ENCODE measurements at places on chromosomes 1 and 21. TPM values are rescaled to one million over a fixed set of nuclear protein-coding genes. Genes with fewer than 3 reads are reported as not detected.

Gene GCSAML
- 1.2 TPM for total RNA-seq

Gene LCE1B
- not detected for total RNA-seq

Gene COL16A1
- total RNA-seq = 179 TPM

Gene HCRTR1
- 0.31 TPM for total RNA-seq

Gene CACNA1S
- total RNA-seq = not detected

Gene DIPK1A
- total RNA-seq = 6.6 TPM

Gene LCE2C
- not detected for total RNA-seq

Gene NEGR1
- 85.5 TPM for total RNA-seq

Gene NBPF3
- total RNA-seq = 4.7 TPM

Gene GPATCH3
- total RNA-seq = 12.3 TPM

Gene LYSMD1
- 10.6 TPM for total RNA-seq

Gene SPRR1B
- not detected for total RNA-seq

Gene TNFRSF18
- total RNA-seq = 0.58 TPM

Gene SYT2
- not detected for total RNA-seq

Gene HRNR
- not detected for total RNA-seq

Gene SCMH1
- total RNA-seq = 48.9 TPM

Gene SPRR4
- not detected for total RNA-seq

Gene RTCA
- 23.6 TPM for total RNA-seq

Gene ZNF697
- 4.9 TPM for total RNA-seq

Gene CELSR2
- total RNA-seq = 24.0 TPM

Gene GJA4
- total RNA-seq = 35.9 TPM

Gene LORICRIN
- total RNA-seq = not detected

Gene HSPA6
- total RNA-seq = 13.4 TPM

Gene CD1D
- 1.1 TPM for total RNA-seq

Gene ADPRS
- total RNA-seq = 25.0 TPM

Gene OR6K3
- total RNA-seq = not detected

Gene SESN2
- 5.8 TPM for total RNA-seq

Gene ZC3H11A
- total RNA-seq = 84.7 TPM

Gene TCEA3
- 48.4 TPM for total RNA-seq

Gene RAB25
- not detected for total RNA-seq

Gene GNB1
- total RNA-seq = 280 TPM

Gene BLACAT1
- total RNA-seq = 0.13 TPM

Gene IKBKE
- total RNA-seq = 4.1 TPM

Gene PIK3R3
- total RNA-seq = 53.5 TPM

Gene VASH2
- total RNA-seq = 0.94 TPM

Gene CDC7
- 3.9 TPM for total RNA-seq

Gene KCNA10
- not detected for total RNA-seq

Gene LHX8
- not detected for total RNA-seq

Gene PADI3
- total RNA-seq = not detected

Gene SH2D5
- total RNA-seq = not detected

Gene CHIT1
- total RNA-seq = 0.22 TPM

Gene IL19
- not detected for total RNA-seq

Gene ERG
- 41.6 TPM for total RNA-seq

Gene KCNJ9
- total RNA-seq = 0.18 TPM

Gene KRTAP19-1
- total RNA-seq = not detected

Gene OR10K2
- not detected for total RNA-seq

Gene KCNE2
- 2.2 TPM for total RNA-seq

Gene HFM1
- total RNA-seq = 2.3 TPM

Gene KRTAP12-2
- total RNA-seq = not detected

Gene CFAP74
- 0.09 TPM for total RNA-seq

Gene TMPRSS3
- not detected for total RNA-seq

Gene MCOLN2
- total RNA-seq = 6.5 TPM

Gene IQCC
- 1.1 TPM for total RNA-seq

Gene SLC19A1
- 10.2 TPM for total RNA-seq

Gene ANXA9
- 5.6 TPM for total RNA-seq

Gene CFHR1
- 1.3 TPM for total RNA-seq
